ENCODE measurements at places on chromosomes 5 and 9.

GRCh38 chr9:137764171-137764671 lies 113.4 kb upstream of the CACNA1B start:
- no peak for DNase-seq

DNA sequence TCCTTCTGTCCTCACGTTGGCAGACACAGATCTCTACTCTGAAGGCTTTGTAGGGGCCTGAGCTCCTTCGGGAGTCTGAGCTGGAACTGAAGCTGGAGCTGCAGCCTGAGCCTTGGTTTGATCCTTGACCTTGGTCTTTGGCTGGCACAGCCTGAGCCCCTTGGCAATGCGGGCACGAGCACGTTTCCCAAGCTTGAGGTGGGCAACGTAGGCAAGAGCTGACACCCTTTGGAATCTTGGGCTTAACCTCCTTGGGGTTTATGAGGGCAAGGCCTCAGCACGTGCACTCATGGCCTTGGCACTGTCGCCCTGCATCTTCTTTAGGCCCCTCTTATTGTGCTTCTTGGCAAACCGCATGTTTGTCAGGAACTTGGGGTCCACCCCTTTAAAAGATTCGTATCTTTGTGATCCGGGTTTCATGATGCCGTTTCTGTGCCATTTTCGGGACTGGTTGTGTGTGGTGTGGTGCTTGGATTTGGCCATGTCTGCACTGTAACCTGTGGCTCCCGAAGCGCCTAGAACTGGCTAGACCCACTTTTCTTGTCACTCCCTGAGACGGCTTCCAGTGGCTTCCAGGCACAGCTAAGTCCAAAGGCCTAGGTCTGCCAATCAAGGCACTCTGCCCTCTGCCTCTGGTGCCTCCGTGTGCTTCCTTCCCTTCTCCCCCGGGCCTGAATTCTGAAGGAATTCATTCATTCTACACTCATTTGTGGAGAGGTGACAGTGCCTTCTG lies 1.4 kb downstream of the SUSD1 start:
- DNase-seq: no peak

DNA sequence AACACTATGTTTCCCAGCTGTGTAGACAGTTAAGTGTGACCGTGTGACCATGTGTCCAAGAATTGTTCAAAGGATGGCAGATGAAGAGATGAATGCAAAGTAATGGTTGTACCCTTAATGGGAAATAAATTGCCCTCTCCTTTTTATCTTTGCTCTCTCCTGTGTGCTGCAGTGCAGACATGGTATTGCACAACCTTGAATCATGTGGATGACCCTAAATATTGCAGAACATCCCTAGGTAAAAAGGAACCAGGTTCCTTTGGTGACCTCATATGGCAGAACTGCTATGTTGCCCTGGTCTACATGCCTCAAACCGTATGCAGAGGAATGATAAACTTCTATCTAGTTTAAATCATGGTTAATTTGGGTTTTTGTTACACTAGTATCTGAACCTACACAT lies 81.7 kb upstream of the CTNND2 start:
- DNase-seq: no peak

- DNase-seq: no peak
Measured at GRCh38 chr9:4062966-4063365, 236.9 kb downstream of the GLIS3 start.

- no peak for DNase-seq
Measured at GRCh38 chr5:135535820-135536801, at the start of gene NEUROG1. NEUROG1 (minus strand) TSS chr5:135535964; CDS start chr5:135535690, 274 bp downstream.

DNA sequence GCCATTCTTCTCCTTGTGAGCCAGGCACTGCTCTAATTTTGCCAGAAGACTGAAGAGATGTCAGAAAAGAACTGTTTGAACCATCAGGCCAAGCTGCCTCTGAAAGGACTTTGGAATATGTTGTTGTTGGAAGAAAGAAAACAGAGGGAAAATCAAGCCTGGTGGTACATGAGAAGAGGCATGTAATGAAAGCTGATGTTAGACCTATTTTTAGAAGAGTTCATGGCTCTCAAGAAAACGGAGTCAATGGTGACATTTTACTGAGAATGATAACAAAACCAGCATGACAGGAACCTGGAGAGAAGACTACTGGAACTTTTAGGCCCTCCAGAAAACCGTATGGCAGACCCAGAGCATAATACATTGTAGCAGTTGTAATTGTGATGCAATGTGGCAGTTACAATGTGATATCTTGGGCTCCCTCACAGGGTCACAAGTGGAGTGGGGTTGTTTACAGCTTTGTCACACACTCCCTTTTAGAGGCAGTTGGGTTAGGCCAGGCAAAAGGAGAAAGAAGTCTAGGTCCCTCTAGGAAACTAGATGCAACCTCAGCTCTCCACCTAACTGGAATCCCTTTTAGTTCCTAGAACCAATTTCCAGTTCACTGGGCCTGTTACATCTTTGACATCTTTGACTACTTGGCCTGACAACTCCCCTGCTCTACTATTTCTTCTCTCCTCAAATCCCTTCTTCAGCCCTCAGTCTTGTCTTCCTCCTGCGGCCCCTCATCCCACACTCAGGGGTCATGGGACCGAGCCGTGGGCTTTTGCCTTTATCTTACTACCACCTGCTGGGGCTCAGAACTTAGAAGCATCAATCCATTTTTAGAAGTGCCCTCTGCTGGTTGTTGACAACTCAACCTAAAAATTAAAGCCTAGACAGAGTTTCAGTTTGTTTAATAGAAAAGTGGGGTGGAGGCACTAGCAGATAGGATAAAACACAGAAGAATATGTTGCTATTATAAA lies 61.2 kb upstream of the JAK2 start:
- no peak for DNase-seq

- DNase-seq: no peak
Measured at GRCh38 chr9:120438836-120439546, 141.0 kb downstream of the CDK5RAP2 start.

- DNase-seq: no peak
Measured at GRCh38 chr9:6153425-6153824, 62.2 kb upstream of the IL33 start.

GRCh38 chr9:129712634-129713401 lies 40.0 kb downstream of the PTGES start:
- DNase-seq: no peak

DNA sequence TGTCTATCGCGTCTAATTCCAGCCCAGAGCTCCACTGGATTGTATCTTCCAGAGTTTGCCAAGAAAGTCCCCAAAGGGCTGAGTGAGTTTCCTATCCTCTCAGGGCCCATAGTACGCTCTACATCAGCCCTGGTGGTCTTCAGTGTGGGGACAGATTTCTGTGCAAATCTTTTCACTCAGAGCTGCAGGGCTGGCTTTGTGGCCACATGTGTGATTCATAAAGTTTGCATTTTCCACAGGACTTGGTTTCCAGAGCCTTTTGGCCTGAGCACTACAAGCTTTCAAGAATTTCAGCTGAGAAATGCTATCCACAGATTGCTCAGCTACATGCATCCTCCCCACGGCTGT lies 76.7 kb upstream of the CXCL14 start:
- DNase-seq: no peak

- no peak for DNase-seq
Measured at GRCh38 chr5:1784197-1785050, 15.2 kb downstream of the MRPL36 start.

GRCh38 chr9:118992813-118993794 lies 376.1 kb downstream of the BRINP1 start:
- DNase-seq: no peak
